ENCODE measurements at places on chromosomes 4 and X.

- no peak for DNase-seq
Measured at GRCh38 chr4:182418054-182418734, 175.0 kb downstream of the TENM3 start.

DNA sequence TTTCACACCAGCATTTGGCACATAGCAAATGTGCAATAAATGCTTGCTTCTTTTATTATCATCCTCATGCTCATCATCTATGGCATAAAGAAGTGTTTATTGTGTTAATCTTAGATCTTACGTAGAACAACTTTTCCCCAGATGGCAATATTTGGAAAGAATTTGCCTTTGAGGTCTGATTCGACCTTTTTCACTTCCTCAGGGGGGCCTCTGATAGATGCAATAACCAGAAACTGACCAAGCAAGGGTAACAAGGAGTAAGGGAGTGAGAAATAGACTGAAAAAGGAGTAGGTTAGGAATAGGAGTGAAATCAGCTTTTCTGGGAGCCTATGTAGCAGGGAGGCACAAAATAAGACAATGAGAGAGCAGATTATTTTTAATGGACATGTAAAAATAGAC lies 70.2 kb downstream of the RRAGB start:
- no peak for DNase-seq

DNA sequence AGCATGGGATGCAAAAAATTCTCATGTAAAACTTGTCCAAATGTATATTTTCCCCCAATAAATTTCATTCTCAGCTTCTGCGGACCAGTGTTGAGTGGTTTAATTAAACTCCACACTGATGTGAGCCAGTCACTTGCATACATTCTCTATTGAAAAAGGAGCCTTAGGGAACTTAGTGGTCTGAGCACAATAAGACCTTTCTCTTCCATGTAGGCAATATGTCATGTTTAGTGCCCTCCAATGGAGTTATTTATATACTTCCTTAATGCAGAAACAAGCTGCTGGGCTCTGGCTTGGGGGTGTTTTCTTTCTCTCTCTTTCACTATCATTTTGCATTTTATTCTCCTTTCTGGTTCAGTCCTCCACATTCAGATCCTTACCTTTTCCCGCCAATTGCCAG lies 196.9 kb downstream of the ANAPC10 start:
- DNase-seq = no peak

GRCh38 chr4:3823496-3824341 lies 57.5 kb downstream of the ADRA2C start:
- no peak for DNase-seq

DNA sequence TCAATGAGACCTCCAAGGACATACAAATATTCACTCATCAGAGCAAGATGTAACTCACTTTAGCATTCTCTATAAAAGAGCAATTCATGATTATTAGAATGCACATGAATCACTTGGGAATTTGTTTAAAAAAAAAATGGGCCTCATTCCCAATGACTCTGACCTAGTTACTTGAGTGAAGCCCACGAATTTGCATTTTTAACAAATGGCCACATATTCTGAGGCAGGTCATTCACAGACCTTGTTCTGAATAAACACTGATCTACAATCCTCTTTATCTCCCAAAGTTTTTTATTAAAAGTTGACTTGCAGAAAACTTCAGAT lies 255.1 kb upstream of the VEGFC start:
- no peak for DNase-seq
